ENCODE measurements at places on chromosomes 4 and X.

GRCh38 chrX:45323387-45323786 is 122.7 kb upstream of the DIPK2B start:
- DNase-seq, result no peak

DNA sequence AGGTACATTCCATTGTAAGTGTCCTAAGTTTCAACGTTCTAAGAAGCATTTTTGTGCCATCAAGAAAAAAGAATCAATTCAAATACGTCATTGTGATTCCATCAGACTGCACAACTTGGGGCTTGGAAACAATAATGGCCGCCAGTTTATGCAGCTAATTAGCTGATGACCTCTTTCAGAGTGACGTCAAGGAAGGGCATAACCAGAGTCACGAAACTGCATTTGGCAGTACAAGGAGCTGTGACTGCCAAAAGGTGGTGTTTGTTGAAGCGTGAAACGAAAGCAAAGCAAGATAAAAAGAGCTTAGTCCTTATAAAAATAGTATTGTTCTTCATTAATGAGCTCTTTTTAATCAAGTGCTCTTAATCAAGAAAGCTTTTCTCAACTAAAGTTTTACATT is 81.1 kb upstream of the SH3RF1 start:
- no peak for DNase-seq

- DNase-seq, result no peak
Measured at GRCh38 chrX:21883258-21883657, 27.5 kb downstream of the YY2 start.

- no peak for DNase-seq
Measured at GRCh38 chrX:130716781-130717413, 186.1 kb downstream of the ENOX2 start.

GRCh38 chrX:23662853-23663252 is 4.4 kb upstream of the PRDX4 start:
- DNase-seq, result no peak

DNA sequence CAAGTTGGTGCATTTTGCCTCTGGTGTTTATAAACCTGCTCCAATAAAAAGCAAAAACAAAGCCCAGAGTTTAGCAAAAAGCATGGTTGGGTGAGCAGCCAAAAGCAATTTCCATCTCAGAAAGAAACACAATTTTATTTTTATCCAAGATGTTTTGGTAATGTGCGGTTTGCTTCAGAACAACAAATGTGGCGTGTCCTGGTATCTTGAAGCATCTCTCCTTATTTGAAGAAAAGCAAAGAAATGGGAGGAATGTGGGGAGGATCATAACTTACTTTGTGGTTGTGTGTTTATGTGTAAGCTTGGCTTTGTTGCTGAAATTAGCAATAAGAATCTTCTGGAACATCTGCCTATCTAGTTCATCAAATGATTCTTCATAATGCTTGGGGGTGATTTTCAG is 88.3 kb upstream of the DDX3X start:
- DNase-seq, result no peak

DNA sequence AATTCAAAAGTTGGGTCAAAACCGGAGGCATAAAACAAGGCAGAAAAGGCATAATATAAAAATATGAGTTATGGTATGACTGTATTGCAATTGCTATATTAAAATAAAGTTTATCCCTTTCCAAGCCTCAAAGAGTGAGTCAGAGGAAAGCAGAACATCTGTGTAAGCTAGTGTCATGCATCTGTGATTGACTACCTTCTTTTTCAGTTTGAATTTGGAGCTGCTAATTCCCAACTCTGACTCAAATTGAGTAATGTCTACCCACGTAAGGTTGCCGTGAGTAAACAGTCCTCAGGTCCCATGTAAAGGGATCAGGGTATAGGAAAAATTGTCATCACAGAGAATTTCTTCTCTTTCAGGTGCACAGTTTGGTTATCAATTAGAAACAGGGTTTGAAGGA is 6.5 kb upstream of the SLITRK4 start:
- DNase-seq, result no peak

Measured in stimulated activated CD4-positive, alpha-beta T cell treated with anti-CD3 and anti-CD28 coated beads, Interleukin-12 subunit alpha, Interleukin-12 subunit beta, amount 100 ng/mL, for 24 hours (primary cell).